Camera-type eye (tissue), 1 donor: ENCODE measurements at places on chromosomes 4 and X. TPM values are rescaled to one million over a fixed set of nuclear protein-coding genes. Genes with fewer than 3 reads are reported as not detected.

Gene SPANXN4
- total RNA-seq: not detected

Gene ZNF157
- 2.6 TPM for total RNA-seq

Gene TMEM255A
- total RNA-seq: 3.4 TPM

Gene REELD1
- total RNA-seq: not detected

Gene SCML1
- 20.1 TPM for total RNA-seq

Gene VCX3B
- total RNA-seq: not detected

Gene GAB1
- total RNA-seq: 71.1 TPM

Gene CLDN22
- not detected for total RNA-seq

Gene SLIT2
- 46.3 TPM for total RNA-seq

Gene MTMR8
- 9.2 TPM for total RNA-seq

Gene S100P
- 0.27 TPM for total RNA-seq

Gene EPHA5
- 34.1 TPM for total RNA-seq

Gene NMU
- total RNA-seq: 1.7 TPM
